ENCODE measurements at places on chromosomes 12 and 14. TPM values are rescaled to one million over a fixed set of nuclear protein-coding genes. Genes with fewer than 3 reads are reported as not detected.

Gene FAM186B
- not detected for total RNA-seq

Gene DAO
- total RNA-seq: not detected

Gene ADAM20
- total RNA-seq: 1.4 TPM

Gene STX2
- total RNA-seq: 30.3 TPM

Gene HOTAIR
- total RNA-seq: 12.5 TPM

Gene TESPA1
- total RNA-seq: 2.2 TPM

Gene PDE3A
- 82.6 TPM for total RNA-seq

Gene OTOGL
- 3.1 TPM for total RNA-seq

Gene PARPBP
- total RNA-seq: 14.2 TPM

Gene GYS2
- 0.48 TPM for total RNA-seq

Gene ACOT4
- 4.3 TPM for total RNA-seq

Gene RNASE1
- 227 TPM for total RNA-seq

Gene KRT80
- not detected for total RNA-seq

Gene IGF1
- total RNA-seq: 18.1 TPM

Gene PRH1
- 9.6 TPM for total RNA-seq

Gene SDSL
- total RNA-seq: 3.6 TPM

Gene B4GALNT3
- 6.7 TPM for total RNA-seq

Gene NUAK1
- 42.4 TPM for total RNA-seq

Gene FOXN4
- total RNA-seq: 1.9 TPM

Gene C2CD5
- 47.4 TPM for total RNA-seq

All from umbilical cord (tissue), 2 donors.